Breast epithelium (tissue), 4 donors: ENCODE measurements at places on chromosomes 11 and 22. TPM values are rescaled to one million over a fixed set of nuclear protein-coding genes. Genes with fewer than 3 reads are reported as not detected.

GRCh38 chr11:86453290-86454030 lies 78.8 kb downstream of the CCDC81 start:
- DNase-seq, result no peak
- H3K4me3 ChIP-seq, result no peak overlapping the region
- no peaks in the 10 kb centered on the region for H3K27me3 ChIP-seq
- no peaks in the 10 kb centered on the region for H3K36me3 ChIP-seq
- no peaks in the 10 kb centered on the region for H3K4me1 ChIP-seq
- H3K27ac ChIP-seq, result no peak overlapping the region

Gene CXCR5
- total RNA-seq, result not detected

DNA sequence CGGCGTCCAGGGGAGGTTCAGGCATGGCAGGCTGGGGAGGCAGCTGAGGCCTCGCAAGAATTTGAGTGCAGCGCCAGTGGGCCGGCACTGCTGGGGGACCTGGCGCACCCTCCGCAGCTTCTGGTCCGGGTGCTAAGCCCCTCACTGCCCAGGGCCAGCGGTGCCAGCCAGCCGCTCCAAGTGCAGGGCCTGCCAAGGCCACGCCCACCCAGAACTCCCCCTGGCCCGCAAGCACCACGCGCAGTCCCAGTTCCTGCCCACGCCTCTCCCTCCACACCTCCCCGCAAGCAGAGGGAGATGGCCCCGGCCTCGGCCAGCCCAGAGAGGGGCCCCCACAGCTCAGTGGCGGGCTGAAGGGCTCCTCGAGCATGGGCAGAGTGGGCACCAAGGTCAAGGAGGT lies 2017.3 kb downstream of the LRRC4C start:
- H3K27me3 ChIP-seq, result no peaks in the 10 kb centered on the region
- no peak for DNase-seq
- no peak overlapping the region for H3K27ac ChIP-seq
- H3K4me1 ChIP-seq, result no peaks in the 10 kb centered on the region
- no peak overlapping the region for H3K4me3 ChIP-seq

- H3K4me1 ChIP-seq, result no peaks in the 10 kb centered on the region
- H3K27me3 ChIP-seq, result peaks cover 74% of the 10 kb centered on the region
- no peak for DNase-seq
Measured at GRCh38 chr22:48337957-48338792, 1489.5 kb downstream of the BRD1 start.

DNA sequence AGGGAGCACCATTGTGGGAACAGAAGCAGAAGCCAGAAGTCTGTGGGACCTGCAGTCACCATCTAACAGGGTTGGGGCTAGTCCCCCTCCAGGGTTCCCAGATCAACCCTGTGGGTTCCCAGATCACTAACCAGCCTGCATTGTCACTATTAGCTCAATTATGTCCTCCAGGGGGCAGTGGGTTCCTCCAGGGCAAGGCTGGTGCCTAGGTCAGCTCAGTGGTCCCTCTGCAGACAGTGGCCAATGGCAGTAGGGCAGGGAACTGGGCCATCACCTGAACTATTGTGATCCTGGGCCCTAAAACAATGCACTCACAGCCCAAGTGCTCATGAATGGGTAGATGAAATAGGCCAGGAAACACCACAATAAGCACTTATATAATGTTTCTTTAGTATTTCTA lies 18.8 kb upstream of the PRSS23 start:
- DNase-seq, result no peak
- H3K27ac ChIP-seq, result no peak overlapping the region
- H3K36me3 ChIP-seq, result no peaks in the 10 kb centered on the region
- H3K27me3 ChIP-seq, result no peaks in the 10 kb centered on the region

- no peaks in the 10 kb centered on the region for H3K36me3 ChIP-seq
- no peaks in the 10 kb centered on the region for H3K4me1 ChIP-seq
- H3K27me3 ChIP-seq, result no peaks in the 10 kb centered on the region
- no peak overlapping the region for H3K4me3 ChIP-seq
- no peak overlapping the region for H3K27ac ChIP-seq
Measured at GRCh38 chr22:25060522-25061071, 108.1 kb downstream of the KIAA1671 start.

GRCh38 chr11:132032555-132032954 lies 662.1 kb downstream of the NTM start:
- no peak overlapping the region for H3K27ac ChIP-seq
- no peaks in the 10 kb centered on the region for H3K27me3 ChIP-seq
- H3K4me3 ChIP-seq, result no peak overlapping the region
- DNase-seq, result no peak
- H3K4me1 ChIP-seq, result no peaks in the 10 kb centered on the region

DNA sequence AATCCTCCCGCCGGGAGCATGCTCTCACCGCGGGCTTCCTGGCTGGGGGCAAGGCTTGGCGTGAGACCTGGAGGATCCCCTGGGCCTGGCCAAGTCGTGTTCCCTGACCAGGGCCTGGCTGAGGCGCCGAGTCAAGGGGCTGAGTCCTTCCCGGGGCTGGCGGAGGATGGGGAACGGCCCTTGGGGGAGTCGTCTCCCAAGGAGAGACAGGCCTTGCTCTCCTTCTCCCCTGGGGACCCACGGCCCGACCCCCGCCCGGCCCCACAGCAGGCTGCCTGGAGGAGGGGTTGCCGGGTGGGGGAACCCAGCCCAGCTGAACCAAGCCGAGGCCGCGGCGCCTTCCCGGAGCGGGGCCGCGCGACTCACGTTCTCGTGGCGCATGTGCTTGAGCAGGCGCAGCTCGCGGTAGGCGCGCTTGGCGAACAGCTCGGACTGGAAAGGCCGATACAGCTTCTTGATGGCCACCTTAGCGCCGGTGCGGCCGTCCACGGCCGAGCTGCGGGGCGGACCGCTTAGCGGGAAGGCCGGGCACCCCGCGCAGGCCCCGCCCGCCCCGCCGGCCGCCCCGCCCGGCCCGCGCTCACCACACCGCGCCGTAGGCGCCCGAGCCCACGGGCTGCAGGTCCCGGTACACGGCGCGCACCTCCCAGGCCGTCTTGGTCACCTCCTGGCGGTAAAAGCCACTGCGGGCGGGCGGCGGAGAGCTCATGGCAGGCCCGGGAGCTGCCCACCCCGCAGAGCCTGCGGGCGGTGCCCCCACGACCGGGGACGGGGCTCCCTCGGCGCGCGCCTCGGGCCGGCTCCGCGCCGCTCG lies 475 bp downstream of the MAPK12 start:
- H3K36me3 ChIP-seq, result no peaks in the 10 kb centered on the region
- no peaks in the 10 kb centered on the region for H3K27me3 ChIP-seq
- H3K4me1 ChIP-seq, result no peaks in the 10 kb centered on the region
- H3K27ac ChIP-seq, result no peak overlapping the region
- H3K4me3 ChIP-seq, result peak overlapping the region; percentile 43

Gene LYVE1
- total RNA-seq, result 218 TPM

Gene MFNG
- total RNA-seq, result 17.8 TPM

DNA sequence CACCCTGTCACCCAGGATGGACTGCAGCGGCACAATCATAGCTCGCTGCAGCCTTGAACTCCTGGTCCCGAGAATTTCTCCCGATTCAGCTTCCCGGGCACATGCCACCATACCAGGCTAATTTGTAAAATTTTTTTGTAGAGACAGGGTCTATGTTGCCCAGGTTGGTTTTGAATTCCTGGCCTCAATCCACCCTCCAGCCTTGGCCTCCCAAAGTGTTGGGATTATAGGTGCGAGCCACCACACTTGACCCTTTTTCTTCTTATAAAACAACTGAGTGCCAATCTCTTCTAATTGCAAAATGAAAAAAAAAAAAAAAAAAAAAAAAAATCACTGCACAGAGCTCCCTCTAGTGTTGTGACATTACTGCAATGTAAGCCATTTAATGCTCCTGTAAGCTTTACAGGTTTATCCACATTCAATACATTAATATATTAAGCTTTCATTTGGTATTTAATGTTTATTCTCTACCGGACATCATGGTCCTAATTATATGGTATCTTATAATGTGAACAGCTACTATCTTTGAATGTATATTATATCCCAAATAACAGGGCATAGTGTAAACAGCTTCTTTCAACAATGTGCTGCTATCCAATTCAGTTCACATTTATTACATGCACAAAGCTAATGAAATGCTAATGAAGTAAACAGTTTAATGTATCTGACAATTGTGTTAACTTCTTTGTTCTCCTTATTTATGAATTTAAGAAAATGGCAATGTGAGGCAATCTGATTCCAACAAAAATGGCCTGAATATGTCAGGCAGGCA lies 44.6 kb downstream of the COPB1 start:
- no peaks in the 10 kb centered on the region for H3K27me3 ChIP-seq
- no peak overlapping the region for H3K4me3 ChIP-seq
- H3K4me1 ChIP-seq, result no peaks in the 10 kb centered on the region
- no peak for DNase-seq
- H3K36me3 ChIP-seq, result no peaks in the 10 kb centered on the region

Gene ABTB2
- total RNA-seq, result 1.9 TPM

Gene ADAMTS15
- total RNA-seq, result 17.9 TPM

DNA sequence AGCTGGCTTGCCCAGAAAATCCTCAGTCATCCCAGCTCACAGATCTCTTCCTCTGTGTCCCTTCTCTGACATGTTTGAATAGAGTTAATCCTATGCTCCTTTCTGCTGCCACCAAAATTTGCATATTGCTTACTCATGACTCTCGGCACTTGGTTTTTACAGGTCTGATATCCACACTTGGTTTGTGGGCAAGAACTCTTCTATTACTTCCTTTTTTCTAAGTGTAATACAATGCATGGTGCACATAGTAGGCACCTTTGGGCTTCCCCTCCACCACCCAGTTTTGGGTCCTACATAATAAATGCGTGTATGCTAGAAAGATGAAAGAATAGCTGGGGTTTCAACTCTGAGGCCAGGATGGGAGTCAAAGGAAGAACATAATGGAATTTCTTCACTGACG lies 69.7 kb upstream of the GRK3 start:
- H3K27me3 ChIP-seq, result no peaks in the 10 kb centered on the region
- H3K4me1 ChIP-seq, result no peaks in the 10 kb centered on the region
- DNase-seq, result no peak
- no peak overlapping the region for H3K4me3 ChIP-seq
- no peak overlapping the region for H3K27ac ChIP-seq

GRCh38 chr11:26234451-26234850 lies 97.5 kb upstream of the ANO3 start:
- DNase-seq, result no peak
- H3K36me3 ChIP-seq, result no peaks in the 10 kb centered on the region
- H3K4me3 ChIP-seq, result no peak overlapping the region
- no peaks in the 10 kb centered on the region for H3K4me1 ChIP-seq
- no peak overlapping the region for H3K27ac ChIP-seq

Gene CBLIF
- not detected for total RNA-seq

Gene CRYBA4
- not detected for total RNA-seq

GRCh38 chr22:33325232-33326004 lies 267.2 kb upstream of the SYN3 start:
- no peak overlapping the region for H3K4me3 ChIP-seq
- H3K27ac ChIP-seq, result no peak overlapping the region
- H3K36me3 ChIP-seq, result no peaks in the 10 kb centered on the region
- no peaks in the 10 kb centered on the region for H3K27me3 ChIP-seq
- H3K4me1 ChIP-seq, result no peaks in the 10 kb centered on the region

DNA sequence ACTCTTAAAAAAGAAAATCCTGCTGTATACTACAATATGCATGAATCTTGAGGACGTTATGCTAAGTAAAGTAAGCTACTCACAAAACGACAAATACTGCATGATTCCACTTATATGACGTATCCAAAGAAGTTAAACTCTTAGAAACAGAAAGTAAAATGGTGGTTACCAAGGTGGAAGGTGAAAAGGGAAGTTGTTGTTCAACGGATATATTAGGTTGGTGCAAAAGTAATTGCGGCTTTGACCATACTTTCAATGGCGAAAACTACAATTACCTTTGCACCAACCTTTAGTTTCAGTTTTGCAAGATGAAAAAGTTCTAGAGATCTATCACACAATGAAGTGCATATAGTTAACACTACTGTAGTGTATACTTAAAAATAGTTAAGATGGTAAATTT lies 101.8 kb downstream of the FAM168A start:
- no peak overlapping the region for H3K4me3 ChIP-seq
- peaks cover 5% of the 10 kb centered on the region for H3K4me1 ChIP-seq
- H3K27ac ChIP-seq, result no peak overlapping the region
- no peaks in the 10 kb centered on the region for H3K27me3 ChIP-seq
- no peaks in the 10 kb centered on the region for H3K36me3 ChIP-seq

Gene MRPL48
- total RNA-seq, result 6.9 TPM

DNA sequence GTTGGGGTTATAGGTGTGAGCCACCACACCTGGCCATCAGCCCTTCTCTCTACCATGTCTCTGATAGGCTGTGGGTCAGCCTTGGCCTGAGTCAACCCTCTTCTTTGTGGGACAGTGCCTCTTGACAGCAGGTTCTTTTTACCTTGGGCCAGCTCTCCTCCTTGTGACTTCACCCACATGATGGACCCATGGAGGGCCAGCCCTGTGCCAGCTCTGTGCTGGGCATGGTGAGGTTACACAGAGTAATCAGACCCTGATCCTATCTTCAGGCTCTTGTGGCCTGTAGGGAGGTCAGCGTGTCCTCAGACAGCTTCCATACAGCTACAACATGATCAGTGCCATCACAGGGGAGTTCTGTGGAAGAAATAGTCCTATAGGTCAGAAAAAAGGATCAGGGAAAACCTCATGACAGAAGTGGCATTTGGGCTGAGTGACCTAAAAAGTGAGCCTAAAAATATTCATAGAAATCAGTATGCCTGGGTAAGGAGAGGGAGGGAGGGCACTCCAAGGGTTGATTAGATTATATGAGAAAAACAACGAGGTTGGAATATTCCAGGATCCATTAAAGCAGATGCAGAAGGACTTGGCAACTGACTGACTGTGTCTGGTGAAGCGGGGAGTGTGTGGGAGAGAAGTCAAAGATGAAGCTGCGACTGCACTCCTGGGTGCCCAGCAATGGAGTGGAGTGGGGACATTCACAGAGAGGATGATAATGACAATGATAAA lies 17.1 kb downstream of the OTOG start:
- no peak overlapping the region for H3K27ac ChIP-seq
- no peak overlapping the region for H3K4me3 ChIP-seq
- DNase-seq, result peak; percentile 10
- H3K36me3 ChIP-seq, result no peaks in the 10 kb centered on the region

DNA sequence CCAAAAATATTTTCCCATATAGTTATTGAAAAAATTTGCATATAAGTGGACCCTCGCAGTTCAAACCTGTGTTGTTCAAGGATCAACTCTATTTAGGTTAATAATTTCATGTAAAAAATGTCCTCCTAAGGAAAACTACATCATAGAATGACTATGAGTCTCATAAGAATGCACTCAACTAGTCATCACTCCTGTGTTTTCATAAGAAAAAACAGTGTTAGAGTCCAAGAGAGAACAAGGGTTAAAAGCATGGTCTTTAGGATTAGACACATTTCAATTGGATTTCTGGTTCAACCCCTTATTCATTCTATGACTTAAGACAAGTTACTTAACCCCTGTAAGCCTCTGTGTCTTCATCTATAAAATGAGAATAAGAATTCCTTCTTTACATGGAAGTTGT lies 5.1 kb downstream of the PARVA start:
- no peaks in the 10 kb centered on the region for H3K36me3 ChIP-seq
- no peaks in the 10 kb centered on the region for H3K4me1 ChIP-seq
- no peak overlapping the region for H3K4me3 ChIP-seq
- no peak overlapping the region for H3K27ac ChIP-seq
- no peak for DNase-seq

Gene PNPLA5
- total RNA-seq, result not detected

Gene HEPHL1
- 0.15 TPM for total RNA-seq

GRCh38 chr11:62280452-62280851 lies 10.5 kb downstream of the SCGB2A2 start:
- no peak overlapping the region for H3K4me3 ChIP-seq
- no peaks in the 10 kb centered on the region for H3K36me3 ChIP-seq
- H3K4me1 ChIP-seq, result no peaks in the 10 kb centered on the region
- DNase-seq, result no peak
- H3K27me3 ChIP-seq, result no peaks in the 10 kb centered on the region
